ENCODE measurements at places on chromosomes 4 and X.

DNA sequence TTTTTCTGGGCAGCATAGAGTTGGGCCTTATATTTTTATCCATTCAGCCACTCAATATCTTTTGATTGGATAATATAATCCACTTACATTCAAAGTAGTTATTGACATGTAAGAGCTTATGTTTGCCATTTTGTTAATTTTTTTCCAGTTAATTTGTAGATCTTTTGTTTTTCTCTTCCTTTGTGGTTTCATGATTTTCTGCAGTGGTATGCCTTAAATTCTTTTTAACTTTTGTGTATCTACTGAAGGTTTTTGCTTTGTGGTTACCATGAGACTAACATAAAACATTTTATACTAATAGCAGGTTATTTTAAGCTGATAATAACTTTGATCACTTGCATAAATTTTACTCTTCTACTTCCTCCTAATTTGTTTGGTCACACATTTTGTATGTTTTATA lies 140.8 kb upstream of the GATB start:
- no peak for DNase-seq

GRCh38 chrX:94435799-94436198 lies 761.8 kb downstream of the FAM133A start:
- DNase-seq, result no peak

DNA sequence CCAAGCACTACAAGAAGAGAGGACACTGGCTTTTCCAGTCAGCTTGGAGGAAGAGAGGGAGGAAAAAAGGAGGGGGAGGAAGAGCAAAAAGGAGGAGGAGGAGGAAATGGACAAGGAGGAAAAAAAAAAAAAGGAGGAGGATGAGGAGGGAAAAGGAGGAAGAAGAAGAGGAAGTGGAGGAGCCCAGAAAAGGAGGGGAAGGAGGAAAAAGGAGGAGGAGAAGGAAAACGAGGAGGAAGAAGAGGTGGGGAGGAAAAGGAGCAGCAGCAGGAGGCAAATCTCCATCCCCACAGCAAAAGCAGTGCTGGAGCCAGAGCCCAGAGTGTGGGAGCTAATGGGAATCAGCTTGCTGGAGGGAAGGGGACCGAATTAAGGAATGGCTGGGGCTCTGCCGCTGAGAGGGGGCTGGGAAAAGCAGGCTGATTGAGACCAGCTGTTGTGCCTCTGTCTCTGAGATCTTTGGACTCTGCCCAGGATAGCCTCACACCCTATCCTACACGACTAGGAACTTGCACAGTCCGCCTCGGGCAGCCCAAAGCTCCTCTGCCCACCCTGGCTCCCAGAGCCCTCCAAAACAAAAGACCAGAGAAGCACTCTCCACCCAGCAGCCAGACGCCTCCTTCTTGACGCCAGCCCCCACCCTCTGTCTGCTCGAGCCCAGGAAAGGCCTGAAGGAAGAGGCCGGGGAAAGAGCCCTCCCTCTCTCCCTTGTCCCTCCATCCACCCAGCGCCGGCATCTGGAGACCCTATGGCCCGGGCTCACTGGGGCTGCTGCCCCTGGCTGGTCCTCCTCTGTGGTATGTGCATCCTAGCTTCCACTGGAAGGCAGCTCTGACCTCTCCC lies at the start of gene XPNPEP2:
TSS of gene XPNPEP2 (plus strand) at position 514 of the 843 bp plus-strand sequence. CDS start at position 749, 235 bp downstream.
- DNase-seq, result no peak

GRCh38 chr4:98663226-98664006 lies 5.0 kb upstream of the TSPAN5 start:
- DNase-seq, result peak; percentile 81

DNA sequence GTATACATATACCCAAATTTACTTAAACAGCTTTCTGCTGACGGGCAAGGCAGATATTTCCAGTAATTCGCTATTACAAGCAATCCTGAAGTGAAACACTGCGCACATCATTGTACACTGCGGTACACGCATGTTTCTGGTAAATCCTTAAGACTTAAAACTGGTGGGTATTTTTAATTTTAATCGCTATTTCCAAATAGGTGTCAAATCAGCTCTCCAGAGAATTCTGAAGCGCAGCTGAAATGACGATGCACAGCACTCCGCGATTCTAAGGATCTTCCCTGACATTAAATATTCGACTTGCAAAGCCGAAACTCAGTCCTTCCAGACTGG lies 361 bp downstream of the TMEM128 start:
- DNase-seq, result no peak

DNA sequence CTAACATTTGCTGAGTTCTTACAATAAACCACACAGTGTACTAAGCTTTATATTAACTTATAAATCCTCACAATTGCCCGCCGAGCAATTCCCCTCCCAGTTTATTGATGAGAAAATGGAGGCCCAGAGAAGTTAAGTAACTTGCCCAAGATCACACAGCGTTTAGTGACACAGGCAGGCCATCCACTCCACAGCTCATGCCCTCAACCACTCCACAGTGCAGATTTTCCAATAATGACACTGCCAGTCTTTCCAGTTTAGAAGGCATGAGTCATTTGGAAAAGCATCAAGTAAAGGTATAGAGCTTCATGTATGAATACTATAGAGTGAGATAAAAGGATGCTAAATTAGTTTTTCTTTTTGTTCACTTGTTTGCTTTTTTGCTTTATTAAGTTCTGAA lies 208.5 kb downstream of the CAMK2D start:
- DNase-seq, result no peak

- DNase-seq, result no peak
Measured at GRCh38 chr4:169241464-169241863, 29.3 kb downstream of the SH3RF1 start.

DNA sequence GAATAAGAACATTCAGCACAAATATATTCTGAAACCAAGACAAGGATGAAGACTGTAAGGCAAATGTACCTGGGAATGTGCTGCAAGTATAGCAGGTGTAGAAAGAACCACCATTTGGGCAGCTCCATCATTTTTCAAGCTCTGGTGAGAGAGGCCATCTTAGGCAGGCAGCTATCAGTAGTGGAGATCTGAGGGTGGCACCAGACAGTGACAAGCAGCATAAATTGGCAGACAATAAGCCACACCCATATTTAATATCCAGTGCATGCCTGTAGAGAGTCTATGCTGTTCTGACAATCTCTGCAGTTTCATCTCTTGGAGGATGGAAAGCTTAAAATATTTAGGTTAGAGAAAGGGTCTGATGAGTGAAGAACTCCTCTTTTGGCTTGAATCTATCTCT lies 22.5 kb downstream of the CCNG2 start:
- DNase-seq, result no peak

GRCh38 chrX:116317409-116317808 lies 119.0 kb upstream of the SLC6A14 start:
- no peak for DNase-seq

DNA sequence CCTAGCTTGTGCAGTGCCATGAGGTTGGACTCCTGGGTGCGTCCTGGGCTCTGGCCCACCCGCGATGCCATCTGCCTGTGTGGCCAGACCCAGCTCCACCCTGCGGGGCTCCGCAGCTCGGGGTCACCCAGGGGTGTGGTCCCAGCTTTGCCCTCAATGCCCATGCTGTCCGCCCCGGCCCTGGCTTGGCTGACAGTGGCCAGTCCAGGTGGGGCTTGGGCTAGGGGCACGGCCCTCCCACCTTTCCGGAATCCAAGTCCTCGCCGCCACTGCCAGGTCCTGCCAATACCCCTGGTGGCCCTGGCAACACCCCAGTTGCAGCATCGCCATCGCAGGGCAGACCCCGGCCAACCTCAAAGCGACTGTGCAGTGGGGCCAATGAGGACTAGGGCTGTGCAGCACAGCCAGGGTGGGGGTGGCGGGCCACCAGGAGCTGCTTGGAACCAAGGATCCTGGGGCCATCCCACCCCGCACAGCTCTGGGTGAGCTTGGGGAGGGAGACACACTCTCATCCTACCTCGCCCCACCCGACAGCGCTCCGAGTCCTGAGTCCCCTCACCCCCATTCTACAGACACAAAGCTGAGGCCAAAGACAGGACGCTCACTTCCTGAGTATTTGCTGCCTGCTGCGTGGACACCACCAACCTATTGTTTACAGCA lies 80.9 kb downstream of the ZNF718 start:
- no peak for DNase-seq

DNA sequence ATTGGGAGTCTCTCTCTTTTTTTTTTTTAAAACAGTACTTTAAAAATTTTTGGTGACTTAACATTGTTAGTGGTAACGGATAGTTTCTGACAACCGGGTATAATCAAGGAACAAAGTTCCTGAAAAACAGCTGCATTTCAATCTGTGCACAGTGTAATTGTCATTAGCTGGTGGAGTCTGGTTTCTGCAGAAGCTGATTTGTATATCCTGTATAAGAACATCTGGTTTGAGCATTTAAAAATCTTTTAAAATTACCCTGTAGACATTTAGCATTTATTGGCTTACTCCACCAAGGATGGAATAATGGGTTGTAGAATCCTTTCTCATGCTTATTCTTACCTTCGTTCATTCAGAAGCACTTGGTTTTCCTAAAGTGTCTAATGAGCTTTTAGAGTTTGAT lies 11.2 kb downstream of the JADE1 start:
- no peak for DNase-seq

DNA sequence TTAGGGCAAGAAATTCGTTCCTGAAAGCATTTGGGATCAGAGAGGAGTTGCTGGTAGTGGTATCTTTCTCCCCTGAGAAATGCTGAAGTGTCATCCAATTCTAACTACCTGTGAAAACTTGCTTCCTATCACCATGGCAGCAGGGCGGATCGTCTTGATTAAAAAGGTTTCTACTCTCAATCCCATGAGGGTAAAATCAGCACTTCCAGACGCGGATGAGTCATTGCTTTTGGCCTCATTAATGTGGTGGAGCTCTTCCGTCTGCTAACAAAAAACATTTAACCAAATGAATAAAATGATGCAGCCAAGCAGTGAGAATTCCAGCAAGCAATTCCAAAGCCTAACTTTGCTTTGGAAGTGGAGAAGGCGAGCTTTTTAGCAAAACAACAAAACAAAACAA lies 325.6 kb downstream of the CAMK2D start:
- peak; percentile 24 for DNase-seq

DNA sequence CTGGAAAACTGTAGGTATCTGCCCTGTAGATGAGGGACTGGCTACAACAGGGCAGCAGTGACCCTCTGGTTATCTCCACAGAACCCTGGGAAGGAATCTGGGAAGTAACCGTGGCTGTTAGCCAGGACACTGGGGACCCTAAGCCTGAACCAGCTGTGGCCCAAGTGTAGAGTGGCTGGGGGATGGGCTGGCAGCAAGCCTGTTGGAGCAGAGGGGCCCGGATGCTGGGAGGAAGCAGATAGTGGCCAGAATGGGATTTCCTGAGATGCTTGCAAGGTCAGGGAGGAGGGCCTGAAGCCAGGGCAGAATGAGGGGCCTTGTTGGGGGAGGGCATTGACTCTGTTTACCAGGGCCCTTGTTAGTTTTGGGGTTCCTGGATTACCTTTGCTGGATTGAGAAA lies 161.0 kb upstream of the EOLA2 start:
- no peak for DNase-seq

GRCh38 chrX:47169273-47169672 lies 24.3 kb downstream of the RBM10 start:
- DNase-seq, result no peak

DNA sequence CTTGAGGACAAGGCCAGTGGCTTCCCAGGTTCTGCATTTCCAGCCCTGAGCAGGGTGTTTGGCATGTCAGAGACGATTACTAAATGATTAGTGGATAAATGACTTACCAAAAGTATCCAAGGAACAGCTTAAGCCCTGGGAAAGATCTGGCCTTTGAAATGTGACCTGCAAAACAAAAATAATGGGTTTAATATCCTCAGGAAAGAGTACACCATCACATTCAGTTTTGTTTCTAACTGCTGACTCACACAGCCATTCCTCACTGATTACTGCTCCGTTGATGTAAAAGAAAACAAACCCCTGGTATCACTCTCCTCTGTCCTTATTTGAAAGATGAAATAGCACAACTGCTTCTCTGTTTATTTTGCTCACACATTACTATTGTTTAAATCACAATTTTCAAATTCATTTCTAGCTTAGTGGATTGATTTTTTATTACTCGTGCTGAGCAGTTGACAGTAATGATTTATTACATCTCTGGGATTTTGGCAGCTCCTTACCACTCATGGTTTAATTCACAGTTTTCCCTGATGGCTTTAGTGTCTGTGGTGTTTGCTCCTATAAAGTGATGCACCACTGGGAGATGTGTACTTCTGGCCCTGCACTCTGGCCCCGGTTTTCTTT lies 117.0 kb downstream of the CBLL2 start:
- no peak for DNase-seq

DNA sequence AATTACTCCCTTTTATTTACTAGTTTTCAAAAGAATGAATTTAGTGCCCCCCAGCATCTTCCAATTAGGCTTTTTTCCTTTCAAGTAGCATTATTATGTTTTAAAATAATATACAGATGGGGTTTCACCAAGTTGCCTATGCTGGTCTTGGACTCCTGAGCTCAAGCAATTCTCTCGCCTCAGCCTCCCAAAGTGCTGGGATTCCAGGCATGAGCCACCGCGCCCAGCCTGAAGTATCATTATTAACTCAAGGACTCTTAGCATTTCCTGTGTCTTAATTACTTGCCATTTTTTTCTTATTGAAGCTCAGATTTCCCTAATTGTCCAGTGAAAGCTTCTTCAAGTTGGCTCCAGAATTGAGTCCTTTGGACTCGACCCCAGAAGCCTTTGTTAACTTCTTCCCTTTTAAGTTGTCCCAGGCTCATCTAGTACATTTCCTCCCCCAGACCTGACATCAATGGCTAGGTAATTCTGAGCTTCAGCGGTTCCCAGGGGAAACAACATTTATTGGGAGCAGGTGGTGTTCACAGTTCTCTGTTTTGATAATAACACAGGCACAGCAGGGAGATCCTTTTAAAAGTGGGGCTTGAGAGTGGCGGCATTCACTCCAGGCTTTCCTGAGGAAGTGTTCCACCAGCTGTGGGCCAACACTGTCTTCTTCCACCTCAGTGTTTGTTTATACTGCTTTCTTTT lies 10.0 kb downstream of the SAT1 start:
- no peak for DNase-seq

DNA sequence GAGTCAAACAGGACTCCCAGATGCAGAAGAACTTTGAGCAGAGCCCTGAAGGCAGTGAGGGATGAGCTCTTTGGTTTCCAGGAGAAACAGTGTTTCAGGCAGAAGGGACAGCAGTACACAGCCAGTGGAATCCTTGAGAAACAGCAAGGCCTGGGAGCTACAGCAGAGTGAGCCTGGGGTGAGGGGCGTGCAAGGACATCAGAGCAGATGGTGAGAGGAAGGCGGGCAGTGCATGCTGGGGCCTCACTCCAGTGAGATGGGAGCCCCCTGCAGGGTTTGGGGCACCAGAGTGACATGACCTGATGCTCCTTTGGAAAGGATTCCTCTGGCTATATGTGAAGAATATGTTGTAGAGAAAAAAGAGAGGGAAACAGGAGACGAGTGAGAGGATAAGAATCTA lies 98.1 kb upstream of the EGFL6 start:
- DNase-seq, result no peak

Data from stimulated activated CD4-positive, alpha-beta T cell treated with anti-CD3 and anti-CD28 coated beads, Interleukin-4, amount 100 ng/mL, for 24 hours (primary cell).